ENCODE measurements at places on chromosomes 5 and 9.

GRCh38 chr9:133657120-133657661 is 21.0 kb downstream of the DBH start:
- DNase-seq: no peak

- no peak for DNase-seq
Observed at GRCh38 chr5:57346328-57346727, 136.3 kb downstream of the ACTBL2 start.

DNA sequence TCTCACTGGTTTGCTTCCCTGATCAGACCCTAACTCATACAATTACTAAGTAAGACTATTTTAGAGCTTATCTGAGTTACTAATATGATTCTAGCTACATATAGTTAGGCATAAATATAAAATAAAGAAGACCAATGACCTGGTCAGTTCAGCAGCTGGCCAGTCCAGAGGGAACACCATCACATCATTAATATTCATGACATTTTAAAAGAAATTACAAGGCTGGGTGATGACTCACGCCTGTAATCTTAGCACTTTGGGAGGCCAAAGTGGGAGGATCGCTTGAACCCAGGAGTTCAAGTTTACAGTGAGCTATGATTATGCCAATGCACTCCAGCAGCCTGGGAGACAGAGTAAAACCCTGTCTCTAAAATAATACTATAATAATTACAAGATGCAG is 37.0 kb upstream of the CDC42SE2 start:
- DNase-seq: no peak

GRCh38 chr9:116959809-116960208 is 272.7 kb downstream of the TRIM32 start:
- no peak for DNase-seq

DNA sequence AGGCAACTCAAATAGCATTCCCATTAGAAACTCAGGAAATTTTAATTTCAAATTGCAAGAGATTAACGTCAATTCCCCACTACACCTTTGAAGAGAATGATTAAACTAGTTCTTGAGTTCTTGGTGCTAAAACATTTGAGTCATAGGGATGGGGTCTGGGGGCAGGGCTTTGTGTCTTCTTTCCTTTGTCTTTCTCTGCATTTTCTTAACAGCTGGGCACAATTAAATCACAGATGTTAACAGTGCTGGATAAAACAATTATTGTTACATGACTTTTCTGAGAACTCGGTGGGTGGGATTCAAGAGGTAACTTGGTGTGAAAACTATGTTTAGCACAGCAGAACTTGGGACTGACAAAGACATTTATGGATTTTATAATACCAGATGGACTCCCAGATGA is 351.9 kb upstream of the TNC start:
- no peak for DNase-seq

DNA sequence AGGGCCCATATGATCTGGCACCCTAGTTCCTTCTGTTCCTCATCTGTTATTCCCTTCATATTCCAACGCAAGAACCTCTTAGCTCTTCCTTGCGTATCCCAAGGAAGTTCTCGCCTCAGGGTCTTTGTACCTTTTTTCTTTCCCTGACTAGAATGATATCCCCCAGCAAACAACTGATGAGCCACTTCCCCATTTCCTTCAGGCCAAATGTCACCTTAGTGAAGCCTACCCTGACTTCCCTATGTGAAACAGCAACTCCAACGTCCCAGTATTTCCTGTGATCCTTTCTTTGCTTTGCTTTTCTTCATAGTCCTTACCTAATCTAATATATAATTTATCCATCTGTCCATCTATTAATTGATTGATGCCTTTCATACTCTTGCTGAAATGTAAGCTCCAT is 47.9 kb downstream of the ERCC8 start:
- no peak for DNase-seq

DNA sequence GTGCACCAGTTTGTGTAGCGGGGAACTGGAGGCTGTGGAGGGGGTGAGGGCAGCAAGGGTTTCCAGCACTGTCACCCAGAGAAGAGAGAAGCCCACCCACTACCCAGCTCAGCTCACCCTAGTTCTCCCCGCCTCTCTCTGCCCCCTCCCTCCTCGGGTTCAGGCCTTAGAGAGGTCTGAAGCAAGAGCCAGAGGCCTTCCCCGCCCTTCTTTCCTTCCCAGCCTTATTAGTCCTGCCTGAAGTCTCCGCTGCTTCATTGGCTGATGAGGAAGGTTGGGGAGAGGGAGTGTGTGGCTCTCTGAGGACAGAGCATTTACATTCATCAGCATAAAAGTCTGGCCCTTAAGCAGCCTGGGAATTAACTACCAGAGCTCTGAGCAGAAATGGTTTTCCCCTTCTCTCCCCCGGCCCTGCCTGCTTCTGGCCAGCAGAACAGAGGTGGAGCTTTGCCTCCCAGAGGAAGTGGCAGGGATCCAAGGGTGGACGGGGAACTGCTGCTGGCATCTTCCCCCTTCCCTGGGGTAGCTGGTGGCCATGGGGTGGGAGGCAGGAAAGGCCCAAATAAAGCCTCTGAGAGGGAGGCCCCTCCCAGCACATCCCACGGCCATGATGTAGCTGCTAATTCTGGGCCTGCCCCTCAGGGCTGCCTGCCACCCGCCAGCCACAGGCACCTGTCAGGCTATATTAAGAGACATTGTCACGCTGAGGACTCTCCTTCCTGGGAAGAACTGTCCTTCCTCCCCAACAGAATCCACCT is 4.1 kb downstream of the DNAJB5 start:
- DNase-seq: no peak

DNA sequence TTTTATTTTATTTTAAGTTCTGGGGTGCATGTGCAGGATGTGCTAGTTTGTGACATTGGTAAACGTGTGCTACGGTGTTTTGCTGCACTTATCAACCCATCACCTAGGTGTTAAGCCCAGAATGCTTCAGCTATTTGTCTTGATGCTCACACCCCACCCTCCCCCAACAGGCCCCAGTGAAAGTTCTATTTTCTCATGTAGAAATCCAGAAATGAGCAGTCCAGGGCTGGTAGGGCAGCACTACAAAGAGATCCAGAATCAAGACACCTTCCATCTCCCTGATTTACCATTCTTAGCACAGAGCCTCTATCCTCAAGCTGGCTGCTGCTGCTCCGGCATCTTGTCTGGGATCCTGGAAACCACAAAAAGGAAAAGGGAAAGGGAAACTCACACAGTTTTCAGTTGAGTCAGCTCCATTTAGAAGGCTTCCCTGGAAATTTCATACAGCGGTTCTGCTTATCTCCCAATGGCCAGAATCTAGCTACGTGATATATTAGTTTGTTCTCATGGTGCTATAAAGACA is 85.4 kb upstream of the SMARCA2 start:
- peak; percentile 56 for DNase-seq

DNA sequence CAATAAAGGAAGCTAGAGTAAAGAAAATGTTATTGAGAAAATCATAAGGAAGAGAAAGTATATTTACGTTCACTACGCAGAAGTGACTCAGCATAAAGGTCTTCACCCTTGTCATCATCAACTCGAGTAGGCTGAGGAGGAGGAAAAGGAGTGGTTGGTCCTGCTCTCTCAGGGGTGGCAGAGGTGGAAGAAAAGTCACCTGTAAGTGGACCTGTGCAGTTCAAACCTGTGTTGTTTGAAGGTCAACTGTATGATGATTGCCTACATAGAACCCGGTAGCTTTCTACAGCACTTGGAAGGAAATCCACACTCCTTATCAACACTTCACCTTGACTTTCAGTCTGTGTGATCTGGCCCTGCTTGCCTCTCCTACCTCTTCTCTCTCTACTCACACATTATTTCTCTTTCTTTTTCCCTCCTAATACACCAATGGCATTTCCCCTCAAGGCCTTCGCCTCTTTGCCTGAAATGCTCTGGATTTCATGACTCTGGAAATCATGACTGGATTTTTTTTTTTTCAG is 109.3 kb upstream of the CPEB4 start:
- DNase-seq: no peak

DNA sequence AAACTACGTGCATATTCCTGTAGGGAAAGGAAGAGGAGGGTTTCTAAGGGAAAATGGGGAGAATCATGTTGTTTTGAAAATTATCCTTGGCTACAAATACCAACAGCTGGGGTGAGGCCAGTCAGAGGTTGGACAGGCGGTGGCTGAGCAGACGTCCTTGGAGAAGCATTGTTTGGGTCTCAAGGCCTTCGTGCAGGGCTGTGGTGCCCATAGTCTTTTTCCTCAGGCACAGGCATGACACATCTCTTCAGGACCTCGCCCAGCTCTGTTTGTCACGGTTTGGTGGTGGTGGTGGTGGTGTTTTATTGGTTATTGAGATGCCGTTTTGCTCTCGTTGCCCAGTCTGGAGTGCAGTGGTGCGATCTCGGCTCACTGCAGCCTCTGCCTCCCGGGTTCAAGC is 27.8 kb upstream of the EGFL7 start:
- no peak for DNase-seq

- peak; percentile 65 for DNase-seq
Observed at GRCh38 chr5:94968507-94969095, 316.3 kb downstream of the MCTP1 start.

GRCh38 chr9:114652776-114653555 is 4.6 kb downstream of the TEX53 start:
- DNase-seq: peak; percentile 7

GRCh38 chr5:107359033-107359915 is 311.5 kb downstream of the EFNA5 start:
- no peak for DNase-seq

GRCh38 chr9:32378496-32378895 is 5.9 kb upstream of the ACO1 start:
- peak; percentile 74 for DNase-seq

- no peak for DNase-seq
Observed at GRCh38 chr5:31894141-31894540, 255.2 kb downstream of the PDZD2 start.

DNA sequence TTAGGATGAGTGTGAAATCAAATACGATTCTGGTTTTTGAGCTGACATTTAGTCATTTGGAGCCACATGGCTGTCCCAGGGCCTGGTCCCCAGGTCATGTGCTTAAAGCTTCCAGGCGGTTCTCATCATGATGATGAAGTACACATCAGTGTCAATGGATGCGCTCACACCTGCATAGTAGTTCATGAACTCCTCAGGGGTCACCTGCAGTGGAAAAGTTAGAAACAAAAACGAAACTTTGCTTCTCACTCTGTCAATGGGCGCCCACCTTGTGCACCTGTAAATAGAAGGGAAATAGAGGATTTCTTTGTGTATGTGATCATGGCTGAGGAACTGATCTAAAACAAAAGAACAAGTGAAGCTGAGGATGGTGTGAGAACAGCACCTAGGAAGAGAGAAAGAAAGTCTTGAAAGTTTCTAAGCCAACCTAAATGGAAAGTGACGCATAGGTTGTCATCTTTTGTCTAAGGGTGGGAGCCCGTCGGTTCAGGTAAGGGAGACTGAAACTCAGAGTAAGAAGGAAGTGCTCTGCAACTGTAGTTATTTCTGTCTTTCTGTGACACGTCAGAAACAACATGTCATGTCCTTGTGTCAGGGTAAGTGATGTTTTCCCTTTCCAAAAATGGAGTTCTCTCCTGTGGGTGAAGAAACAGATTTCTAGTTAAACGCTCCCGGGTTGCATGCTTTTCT is 33.8 kb downstream of the CAPSL start:
- DNase-seq: peak; percentile 81

DNA sequence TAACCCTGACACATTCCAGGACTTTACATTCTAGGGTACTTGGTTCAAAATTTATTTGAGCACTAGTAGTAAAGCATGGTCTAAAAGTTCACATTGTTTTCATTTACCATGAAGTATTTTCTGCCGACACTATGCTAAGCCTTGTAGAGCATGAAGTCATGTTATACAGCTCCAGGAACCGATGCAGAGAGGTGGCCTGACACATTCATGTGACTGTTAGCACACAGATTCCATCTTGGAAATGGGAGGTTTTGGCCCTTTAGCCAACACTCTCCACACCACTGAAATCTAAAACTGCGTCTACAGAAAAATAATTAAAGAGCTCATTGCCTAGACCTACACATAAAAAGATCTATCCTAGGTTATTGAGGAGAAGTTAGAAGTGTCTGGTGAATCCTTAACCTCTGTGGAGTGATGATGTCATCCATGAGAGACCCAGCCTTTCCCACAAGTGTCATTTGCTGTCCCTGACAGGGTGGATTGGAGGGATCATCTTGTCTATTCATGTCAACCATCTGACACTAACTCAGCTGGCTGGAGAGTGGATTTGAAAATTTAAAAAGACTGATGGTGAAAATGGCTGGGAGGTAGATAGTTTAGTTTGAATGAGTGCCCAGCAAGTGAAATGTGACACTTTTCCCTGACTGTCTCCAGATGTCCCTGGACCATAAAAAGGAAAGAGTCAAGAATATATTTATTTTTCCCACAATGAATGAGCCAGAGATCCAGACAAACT is 1.3 kb downstream of the RANBP3L start:
- DNase-seq: no peak

DNA sequence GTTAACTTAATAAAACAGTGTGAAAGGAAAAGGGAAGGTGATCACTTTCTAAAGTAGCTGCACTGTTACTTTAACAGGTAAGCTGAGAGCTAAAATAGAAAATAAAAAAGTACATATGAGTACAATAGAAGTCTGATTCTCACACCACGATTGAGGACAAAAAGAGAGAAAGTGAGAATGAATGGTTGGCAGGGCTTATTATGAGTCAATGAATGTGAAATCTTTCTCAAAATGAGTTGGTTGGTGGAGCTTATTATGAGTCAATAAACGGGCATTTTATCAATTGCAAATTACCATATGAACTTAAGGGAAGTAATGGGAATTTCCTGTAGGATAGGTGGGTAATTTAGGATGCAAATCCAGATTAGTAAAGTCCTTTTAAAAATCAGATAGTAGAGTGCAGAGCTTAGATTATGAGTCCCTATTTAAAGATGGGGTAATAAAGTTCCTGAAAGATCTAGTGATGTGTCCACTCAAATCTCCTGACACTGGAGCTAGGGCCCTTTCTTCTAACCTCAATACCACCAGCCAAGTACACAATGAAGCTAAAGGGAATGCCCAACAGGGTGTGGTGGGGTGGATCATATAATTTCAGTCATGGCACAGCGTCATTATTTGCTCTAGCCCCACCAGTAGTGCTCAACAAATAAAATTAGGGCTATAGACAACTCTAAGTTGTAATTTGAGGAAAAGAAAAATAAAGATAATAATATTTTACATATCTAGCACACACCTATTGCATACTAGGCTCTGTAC is 21.1 kb upstream of the TLR4 start:
- DNase-seq: peak; percentile 64

DNA sequence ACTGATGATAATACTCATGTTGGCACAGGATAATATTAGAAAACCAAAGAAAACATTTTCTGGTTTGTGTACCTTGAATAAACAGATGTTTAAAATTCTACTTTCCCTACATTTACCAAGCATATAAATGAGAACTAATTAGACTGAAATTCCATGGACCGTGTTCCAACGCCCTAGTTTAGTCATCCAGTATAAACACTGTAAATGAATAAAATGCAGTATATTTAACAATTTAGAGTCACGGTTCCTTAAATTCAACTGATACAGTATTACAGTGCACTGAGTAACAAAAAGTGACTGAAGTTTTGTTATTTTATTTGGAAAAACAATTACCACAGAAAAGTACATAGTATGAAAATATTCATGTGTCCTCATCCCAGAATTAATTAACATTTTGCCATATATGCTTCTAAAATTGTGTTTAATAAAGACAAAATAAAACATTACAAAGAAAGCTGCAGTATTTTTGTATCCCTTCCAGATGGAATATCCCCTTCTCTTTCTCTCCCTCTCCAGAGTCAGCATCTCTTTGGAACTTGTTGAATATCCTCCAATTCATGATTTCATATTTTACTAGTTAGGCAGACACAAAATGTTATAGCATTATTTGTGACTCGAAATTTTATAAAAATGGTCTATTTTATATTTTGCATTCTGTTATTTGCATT is 112.5 kb downstream of the HMHB1 start:
- no peak for DNase-seq

- DNase-seq: no peak
Observed at GRCh38 chr9:114216081-114216480, 60.7 kb downstream of the COL27A1 start.
